HS-5 (cell line): ENCODE measurements at places on chromosomes 11 and 22.

GRCh38 chr22:28940441-28940840 lies 57.1 kb downstream of the ZNRF3 start:
- no peak for DNase-seq

DNA sequence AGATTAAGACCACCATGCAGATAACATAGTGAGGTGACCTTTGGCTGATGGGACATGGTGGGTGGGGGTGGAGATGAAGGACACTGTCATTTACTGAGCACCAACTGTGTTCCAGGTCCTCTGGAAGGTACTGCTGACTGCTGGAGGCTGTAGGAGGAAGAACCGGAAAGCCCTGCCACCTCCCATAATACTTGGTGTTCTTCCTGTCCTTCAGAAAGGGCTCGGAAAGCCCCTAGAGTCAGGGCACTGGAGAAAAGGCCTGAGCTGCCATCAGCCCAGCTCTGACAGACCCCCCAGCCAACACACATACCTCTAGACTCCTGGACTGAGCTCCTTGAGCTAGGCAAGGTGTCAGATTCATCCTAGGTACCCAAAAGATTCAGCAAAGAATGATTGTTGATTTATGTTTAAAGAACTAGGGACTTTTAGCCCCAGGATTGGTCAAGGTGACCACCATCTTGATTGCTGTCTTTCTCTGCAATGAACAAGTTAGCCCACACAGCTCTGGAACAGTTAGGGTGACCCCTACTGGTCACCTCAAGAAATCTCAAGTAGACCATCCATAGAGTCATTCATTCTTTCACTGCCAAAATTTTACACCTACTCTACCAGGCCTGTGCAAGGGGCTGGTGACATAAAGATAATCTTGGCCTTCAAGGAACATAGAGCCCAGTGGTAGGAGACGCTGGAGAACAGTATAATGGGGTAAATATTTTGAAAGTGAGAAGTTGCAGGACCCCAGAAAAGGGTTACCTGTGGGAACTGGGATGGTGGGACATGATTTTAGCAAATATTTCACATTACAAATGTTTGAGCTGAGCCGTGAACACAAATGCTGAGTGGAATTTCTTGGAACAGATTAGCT lies 39.4 kb downstream of the IRAG1 start:
- no peak for DNase-seq

DNA sequence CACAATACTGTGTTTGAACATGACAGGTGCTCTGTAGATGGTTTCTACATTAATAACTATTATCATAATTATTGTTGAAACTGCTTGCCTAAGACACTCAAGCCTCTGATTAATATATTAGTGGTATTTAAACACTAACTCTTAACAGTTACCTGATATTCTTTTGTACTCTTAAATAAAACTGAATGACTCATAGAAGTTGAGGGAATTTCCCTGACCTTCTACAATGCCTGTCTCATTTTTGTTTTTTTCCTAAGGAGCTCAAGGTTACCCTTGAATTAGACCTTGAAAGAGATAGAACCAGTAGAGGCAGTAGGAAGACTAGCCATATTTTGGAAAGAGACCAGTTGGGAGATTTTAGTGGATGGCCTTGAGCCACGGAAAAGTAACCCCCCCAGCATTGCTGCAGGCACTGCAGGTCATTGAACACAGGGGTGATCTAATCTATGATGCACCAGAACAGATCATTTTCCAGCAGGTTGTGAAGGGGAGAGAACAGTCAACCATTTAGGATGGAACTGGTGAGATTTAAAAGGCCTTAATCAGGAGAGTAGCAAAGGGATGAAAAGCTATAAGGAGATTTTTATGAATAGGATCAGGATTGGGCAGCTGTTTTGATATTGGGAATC lies 148.3 kb downstream of the PGR start:
- DNase-seq, result no peak

DNA sequence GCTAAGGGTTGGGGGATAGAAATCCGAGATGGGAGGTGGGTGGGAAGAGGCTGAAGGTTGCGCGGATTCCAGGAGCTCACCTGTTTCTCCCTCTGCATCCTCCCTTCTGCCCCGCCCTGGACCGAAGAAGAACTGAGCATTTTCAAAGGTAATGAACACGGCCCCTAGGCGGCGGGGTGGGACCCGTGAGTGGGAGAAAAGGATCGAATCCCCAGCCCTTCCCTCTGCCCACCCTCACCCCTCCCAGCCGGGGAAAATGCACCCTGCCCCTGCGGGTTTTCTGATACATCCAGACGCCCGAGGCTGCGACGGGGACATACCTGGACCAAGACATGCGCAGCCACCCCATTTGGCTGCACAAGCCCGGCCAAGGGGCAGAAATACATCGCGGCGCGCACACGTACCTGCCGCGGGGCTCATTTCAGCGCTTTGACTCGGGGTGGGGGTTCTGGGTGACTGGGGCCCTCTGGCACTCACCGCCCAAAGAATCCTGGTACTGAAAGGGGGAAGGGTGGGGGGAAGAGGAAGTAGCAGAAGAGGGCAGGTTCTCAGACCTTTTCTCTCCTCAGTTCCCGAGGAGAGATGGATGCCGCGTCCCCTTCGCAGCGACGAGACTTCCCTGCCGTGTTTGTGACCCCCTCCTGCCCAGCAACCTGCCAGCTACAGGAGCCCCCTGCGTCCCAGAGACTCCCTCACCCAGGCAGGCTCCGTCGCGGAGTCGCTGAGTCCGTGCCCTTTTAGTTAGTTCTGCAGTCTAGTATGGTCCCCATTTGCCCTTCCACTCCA lies 6.0 kb downstream of the VSIG2 start:
- DNase-seq, result no peak

DNA sequence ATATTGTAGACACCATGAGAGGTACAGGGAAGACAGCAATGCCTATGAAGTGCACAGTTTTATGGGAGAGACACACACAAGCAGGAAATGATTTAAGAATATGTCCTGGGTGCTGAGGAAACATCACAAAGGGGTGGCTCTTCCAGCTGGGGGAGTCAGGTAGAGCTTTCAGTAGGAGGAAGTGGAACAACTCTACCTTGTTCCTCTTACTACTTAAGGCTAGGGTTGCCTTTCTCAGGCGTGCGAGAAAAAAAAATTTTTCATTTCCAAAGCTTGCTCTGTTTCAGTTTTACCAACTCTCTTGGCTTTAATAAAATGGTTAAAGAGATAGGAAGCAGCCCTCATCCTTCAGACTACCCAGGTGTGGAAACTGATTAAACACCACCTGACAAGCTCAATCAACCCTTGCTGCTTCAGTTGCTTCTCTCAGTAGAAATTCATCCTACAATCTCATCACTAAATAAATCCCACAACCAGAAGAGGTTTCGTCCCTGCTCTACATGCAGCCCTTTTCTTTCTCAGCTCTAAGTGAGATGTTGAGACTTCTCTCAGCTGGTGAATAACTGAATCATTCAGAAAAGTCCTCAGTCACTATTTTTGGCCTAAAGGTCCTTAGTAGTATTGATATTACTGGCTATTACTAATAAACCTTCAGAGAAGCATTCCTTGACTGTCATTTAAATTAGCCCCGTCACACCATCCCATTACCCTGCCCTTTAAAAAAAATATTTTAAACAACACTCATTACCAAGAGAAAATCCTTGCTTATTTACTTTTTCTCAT lies 5.9 kb downstream of the ABTB2 start:
- no peak for DNase-seq

GRCh38 chr11:60910711-60911380 lies 3.1 kb upstream of the TMEM109 start:
- no peak for DNase-seq

DNA sequence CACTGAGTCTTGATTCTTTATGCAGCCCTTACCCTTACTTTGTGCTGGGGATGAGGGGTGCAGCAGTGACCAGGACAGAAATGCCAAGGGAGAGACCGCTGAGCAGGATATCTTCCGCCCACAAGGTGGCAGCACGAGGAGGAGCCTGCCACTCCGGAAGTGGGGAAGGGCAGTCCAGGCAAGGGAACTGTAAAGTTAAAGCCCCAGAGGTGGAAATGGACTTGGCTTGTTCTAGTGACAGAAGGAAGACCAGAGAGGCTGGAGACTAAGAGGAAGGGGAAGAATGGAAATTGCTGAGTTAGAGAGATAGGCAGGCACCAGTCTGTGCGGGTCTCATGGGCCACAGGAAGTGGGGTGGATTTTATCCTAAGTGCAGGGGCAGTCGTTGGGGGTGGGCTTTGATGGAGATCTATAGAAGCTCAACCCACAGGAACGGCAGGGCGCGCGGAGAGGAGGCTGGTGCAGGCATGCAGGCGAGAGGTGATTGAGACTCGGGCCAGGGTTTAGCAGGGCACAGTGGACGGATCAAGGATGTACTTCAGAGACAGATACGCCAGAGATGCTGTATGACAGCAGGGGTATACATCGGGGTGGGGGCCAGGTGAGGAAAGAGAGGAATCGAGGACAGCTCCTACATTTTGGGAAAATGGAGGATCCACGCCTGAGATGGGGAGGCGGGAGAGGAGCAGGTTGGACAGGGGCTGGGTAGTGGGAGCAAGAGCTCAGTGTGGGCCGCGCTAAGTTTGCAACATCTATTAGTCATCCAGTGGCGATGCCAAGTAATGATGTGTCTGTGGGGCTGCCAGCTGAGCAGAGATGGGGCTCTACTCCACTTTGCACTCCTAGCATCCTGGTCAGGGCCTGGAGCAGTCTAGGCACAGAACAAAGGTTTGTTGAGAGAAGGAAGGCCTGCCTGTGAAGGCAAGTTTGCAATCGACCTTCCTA lies 3.3 kb upstream of the GRK2 start:
- DNase-seq, result peak; percentile 56

DNA sequence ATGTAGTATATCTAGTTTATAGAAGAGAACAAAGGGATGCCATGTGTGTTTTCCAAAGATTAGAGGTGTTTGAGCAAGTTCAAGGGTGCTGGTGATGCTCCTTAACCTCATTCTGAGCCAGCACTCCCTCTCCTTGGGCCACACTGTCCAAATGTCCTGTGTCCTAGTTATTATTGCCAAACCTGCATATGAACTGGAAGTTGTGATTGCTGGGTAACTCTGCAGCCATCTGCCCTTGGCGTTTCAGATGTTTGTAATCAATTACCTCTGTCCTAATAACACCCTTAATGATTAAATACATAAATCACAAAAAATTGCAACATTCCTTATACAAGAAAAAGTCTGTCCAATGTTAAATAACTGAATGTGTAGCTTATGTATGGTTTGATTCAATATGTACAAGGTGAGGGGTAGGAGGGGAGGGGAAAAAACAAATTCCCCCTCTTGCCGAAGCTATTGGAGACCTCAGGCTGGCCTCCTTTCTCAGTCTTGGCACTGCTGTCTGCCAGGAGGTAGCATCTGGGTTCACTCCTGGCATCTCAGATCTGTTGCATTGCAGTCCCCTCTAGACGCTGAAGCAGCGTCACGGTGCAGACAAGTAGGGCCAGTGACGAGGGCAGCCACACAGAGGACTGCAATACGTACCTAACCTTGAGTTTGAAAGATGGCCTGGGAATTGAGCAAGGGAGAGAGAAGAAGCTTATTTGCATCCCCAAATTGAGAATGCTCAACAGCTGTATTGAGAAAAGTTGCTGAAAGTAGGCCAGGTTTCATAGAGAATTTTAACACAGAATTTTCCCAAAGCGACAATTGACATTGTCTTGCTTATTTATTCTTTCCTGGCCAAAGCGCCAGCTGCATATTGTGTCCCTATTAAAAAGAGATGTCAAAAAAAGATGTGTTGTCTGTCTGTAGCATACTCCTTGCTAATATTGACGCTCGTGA lies 89.6 kb upstream of the ARHGAP32 start:
- DNase-seq, result no peak

GRCh38 chr11:116262370-116262769 lies 510.4 kb downstream of the BUD13 start:
- DNase-seq, result no peak

DNA sequence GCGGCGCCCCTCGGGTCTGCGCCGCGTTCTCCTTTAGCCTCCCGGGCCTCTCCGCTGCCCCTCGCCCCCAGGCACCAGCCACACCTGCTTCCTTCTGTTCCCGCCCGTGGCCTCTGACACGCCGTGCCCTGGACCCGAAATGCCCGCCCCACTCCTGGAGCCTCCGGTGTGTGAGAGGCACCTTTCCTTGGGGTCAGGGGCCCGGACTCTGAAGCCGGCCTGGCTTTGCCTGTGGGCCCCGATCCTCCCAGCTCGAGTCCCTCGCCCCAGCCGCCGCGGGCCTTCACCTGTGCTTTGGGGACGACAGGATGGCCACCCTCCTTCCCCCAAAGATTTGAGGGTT lies 661 bp upstream of the CDPF1 start:
- no peak for DNase-seq

DNA sequence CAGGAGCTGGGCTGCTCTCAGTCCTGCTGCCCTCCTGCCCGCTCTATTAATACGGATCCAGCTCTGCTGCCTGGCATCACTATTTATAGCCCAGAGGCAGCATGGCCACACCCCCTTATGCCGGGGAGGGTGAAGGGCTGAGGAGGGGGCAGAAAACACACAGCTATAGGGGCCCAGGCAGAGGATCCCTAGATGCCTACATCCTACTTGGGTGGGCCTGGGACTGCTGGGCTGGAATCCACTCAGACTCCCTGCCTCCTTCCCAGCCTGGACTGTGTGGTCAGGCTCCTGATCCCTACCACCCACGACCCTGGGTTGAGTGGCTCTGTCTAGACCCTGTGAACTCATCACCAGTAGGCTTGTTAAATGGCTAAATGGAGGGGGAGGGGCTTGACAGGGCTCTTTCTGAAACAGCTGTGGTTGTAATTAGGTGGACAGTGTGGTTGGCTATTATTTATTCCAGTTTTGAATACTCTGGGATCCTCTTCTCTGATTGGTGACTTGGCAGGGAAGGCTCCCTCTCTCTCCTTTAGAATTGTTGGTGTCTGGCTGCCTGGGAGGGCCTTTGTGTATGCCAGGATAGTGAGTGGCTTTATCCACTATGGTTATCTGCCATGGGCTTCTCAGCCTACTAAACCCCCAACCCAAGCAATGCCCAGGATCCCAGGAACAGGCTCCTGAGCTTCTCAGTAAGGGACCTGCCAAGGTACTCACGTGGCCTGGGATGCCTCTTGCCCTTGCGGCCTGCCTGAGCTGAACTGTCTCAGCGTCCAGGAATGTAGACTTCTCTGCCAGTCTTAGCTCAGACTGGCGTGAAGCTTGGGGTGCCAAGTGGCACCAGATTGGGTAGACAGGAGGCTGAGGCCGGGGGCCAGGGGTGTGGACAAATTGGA lies 15.2 kb downstream of the PHLDB1 start:
- no peak for DNase-seq

DNA sequence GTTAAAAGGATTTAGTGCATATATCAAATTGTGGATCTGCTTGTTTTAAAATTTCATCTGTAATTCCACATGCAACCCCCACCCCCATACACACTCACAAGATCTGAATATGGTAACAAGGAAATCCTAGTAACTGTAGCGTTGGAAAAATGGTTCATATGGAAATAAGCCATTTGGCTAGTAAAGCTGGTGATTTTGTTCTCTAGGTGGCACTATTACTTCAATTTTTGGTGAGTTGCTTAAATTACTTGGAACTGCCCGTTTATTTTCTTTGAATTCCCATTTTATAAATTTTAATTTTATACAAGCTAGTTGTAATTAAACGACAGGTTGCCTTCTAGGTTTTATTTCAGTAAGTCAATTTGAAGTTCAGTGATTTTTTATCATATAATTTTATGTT lies 5.3 kb downstream of the BDNF start:
- no peak for DNase-seq

- DNase-seq, result no peak
These were observed 23.8 kb downstream of the OSBP2 start for GRCh38 chr22:30718491-30718890.
